ENCODE measurements at places on chromosomes 6 and 20.

GRCh38 chr6:64672131-64672530 is 1034.9 kb downstream of the EYS start:
- no peak for DNase-seq

- no peak for DNase-seq
These were observed 325.6 kb downstream of the UBE3D start for GRCh38 chr6:82740072-82740471.

DNA sequence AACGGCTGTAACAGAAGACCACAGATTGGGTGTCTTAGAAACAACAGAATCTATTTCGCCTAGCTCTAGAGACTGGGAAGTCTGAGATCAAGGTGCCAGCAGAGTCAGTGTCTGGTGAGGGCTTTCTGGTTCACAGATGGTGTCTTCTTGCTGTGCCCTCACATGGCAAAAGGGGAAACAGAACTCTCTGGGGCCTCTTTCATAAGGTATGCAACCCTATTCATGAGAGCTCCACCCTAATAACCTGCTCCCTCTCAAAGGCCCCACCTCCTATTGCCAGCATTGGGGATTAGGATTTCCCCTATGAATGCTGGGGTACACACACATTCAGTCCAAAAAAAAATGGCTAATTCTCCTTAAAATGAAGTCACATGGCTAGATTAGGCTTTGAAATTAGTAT is 10.0 kb downstream of the TXNDC5 start:
- no peak for DNase-seq

DNA sequence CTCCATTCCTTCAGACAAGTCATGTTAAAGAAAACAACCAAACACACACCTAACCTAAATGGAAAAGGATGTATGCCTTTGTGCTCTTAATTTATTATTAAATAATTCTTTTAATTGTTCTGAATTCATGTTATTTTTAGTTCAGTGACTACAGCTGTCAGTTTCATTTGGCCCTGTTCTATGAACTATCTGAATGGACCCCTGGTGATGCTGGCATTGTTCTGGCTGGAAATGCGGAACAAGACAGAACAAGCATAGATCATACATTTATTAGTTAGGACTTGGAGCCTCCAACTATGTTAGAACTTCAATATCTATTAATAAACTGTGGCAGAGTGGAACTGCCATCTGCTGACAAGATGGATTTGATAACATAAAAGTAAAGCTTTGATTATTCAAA is 5.7 kb downstream of the MAP3K7 start:
- DNase-seq: no peak

- DNase-seq: peak; percentile 18
These were observed 3.6 kb upstream of the MYLK2 start for GRCh38 chr20:31815408-31816188.
